ENCODE measurements at places on chromosomes 11 and 22. TPM values are rescaled to one million over a fixed set of nuclear protein-coding genes. Genes with fewer than 3 reads are reported as not detected.
A peak's percentile ranks its signal among the peaks of the same experiment; 100 is the strongest.

DNA sequence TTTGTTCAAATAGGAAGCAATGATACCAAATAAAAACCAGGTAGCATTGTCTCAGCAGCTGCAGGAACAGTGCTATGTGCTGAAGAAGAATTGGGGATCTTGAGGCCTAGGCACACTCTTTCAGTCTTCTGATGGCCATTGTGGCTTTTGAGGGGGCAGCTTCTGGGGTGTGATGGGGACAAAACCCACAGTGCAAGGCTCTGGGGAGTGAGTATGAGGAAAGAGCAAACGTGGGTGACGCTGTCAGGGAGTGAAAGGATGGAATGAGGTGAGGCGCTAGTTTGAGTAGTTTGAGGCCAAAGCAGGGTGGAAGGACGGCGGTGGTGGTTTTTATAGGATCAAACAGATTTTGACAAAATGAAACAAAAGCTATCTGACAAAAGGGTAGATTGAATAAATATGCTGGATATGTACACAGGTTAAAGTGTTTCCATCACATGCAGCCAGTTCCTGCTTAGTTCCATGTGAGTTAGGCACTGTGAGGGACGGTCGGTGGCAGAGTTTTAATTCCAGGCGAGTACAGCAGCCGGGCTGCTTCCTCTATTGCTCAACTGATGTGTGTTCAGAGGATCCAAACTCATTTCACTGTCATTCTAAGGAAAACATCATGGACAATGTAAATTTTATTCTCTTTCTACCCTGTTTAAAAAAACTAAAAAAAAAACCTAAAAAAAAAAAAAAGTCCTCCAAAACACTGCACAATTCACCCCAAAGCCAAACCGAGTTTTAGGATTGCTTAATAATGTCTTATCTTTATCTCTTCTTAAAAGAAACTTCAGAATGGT, 18.9 kb downstream of the ADAMTS15 start:
- H3K4me1 ChIP-seq = no peaks in the 10 kb centered on the region
- no peak for DNase-seq
- no peaks in the 10 kb centered on the region for H3K36me3 ChIP-seq
- no peak overlapping the region for H3K27ac ChIP-seq
- H3K4me3 ChIP-seq = no peak overlapping the region

- no peak for DNase-seq
- H3K36me3 ChIP-seq = no peaks in the 10 kb centered on the region
- H3K27ac ChIP-seq = no peak overlapping the region
Measured at GRCh38 chr11:66713746-66714480, 15.1 kb downstream of the SPTBN2 start.

DNA sequence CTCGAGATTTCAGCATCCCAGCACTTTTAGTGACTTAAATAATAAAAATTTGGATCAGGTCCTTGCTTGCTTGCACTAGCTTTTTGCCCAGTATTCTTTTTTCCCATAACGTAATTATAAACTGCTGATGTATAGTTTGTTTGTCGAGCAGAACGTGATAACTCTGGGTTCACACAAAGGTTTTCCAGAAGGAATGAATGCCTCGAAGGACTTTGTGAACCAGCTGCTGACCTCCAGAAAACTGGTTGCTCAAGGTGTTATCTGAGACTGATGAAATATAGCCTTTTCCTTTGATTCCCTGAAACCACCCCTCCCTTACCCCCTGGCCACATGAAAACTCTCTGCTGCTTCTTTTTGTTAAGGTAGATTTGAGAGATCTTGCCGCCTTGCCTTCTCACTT, 229.1 kb upstream of the CARD18 start:
- H3K36me3 ChIP-seq = no peaks in the 10 kb centered on the region
- H3K4me3 ChIP-seq = no peak overlapping the region
- H3K27ac ChIP-seq = no peak overlapping the region

- H3K27ac ChIP-seq = no peak overlapping the region
- H3K36me3 ChIP-seq = peaks cover 1% of the 10 kb centered on the region
- H3K27me3 ChIP-seq = no peaks in the 10 kb centered on the region
- peaks cover 46% of the 10 kb centered on the region for H3K4me1 ChIP-seq
Measured at GRCh38 chr11:61164606-61165424, 3.6 kb upstream of the VPS37C start.

DNA sequence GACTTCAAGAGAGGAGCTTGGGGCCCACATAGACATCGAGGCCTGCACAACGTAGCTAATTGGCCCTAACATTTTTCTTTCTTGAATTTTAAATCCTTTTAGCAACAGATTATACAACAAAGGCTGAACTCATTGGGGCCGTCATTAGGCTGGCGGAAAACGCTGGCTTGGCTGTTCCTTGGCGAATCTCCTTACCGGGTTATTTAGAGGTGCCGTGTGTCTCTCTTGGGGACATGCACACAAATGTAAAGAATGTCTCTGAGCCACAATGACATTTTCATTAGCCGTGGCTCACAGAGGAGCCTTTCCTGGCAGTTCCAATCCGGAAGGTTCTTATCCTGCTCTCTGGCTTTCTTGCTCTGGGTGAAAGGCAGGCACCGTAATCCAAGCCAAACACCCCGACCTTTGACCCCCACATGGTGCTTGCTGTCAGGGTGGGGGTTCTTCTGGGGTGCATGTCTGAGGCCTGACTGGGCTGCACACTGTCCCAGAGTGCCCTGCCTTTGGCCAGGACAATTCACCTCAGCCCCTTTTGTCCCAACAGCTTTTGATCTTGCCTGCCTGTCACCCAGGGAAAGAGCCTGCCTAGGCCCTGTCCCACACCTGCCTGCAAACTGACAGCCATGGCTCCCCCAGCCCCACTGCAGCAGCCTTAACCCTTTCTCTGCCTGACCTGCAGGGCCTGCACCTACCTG, 9.2 kb upstream of the FGF3 start:
- peaks cover 8% of the 10 kb centered on the region for H3K27me3 ChIP-seq
- no peaks in the 10 kb centered on the region for H3K4me1 ChIP-seq
- no peak for DNase-seq
- H3K27ac ChIP-seq = no peak overlapping the region
- no peaks in the 10 kb centered on the region for H3K36me3 ChIP-seq

E2F8 gene
- total RNA-seq = 46.5 TPM

GRCh38 chr11:100861212-100861611, 174.1 kb downstream of the ARHGAP42 start:
- no peak for DNase-seq
- no peak overlapping the region for H3K27ac ChIP-seq
- no peaks in the 10 kb centered on the region for H3K27me3 ChIP-seq

- peaks cover 3% of the 10 kb centered on the region for H3K27me3 ChIP-seq
- H3K4me3 ChIP-seq = no peak overlapping the region
- DNase-seq = no peak
- H3K36me3 ChIP-seq = no peaks in the 10 kb centered on the region
- no peak overlapping the region for H3K27ac ChIP-seq
Measured at GRCh38 chr11:128575961-128576350, 11.4 kb downstream of the ETS1 start.

DNA sequence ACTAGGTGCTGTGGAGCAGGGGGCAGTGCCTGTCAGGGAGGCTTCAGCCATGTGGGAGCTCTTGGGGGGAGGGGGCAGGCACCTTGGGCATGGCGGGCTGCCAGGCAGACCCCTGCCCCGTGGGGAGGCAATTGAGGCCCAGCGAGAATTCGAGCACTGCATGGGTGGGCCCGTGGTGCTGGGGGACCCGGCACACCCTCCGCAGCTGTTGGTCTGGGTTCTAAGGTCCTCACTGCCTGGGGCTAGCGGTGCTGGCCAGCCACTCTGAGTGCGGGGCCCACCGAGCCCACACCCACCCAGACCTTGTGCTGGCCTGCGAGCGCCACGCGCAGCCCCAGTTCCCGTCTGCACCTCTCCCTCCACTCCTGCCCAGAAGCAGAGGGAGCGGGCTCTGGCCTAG, 835.5 kb upstream of the CNTN5 start:
- no peaks in the 10 kb centered on the region for H3K27me3 ChIP-seq
- no peak overlapping the region for H3K4me3 ChIP-seq
- H3K27ac ChIP-seq = no peak overlapping the region
- H3K4me1 ChIP-seq = no peaks in the 10 kb centered on the region

DCUN1D5 gene
- 31.3 TPM for total RNA-seq

- H3K27me3 ChIP-seq = no peaks in the 10 kb centered on the region
- H3K4me3 ChIP-seq = no peak overlapping the region
- H3K27ac ChIP-seq = no peak overlapping the region
- DNase-seq = no peak
- H3K4me1 ChIP-seq = peaks cover under 1% of the 10 kb centered on the region
- no peaks in the 10 kb centered on the region for H3K36me3 ChIP-seq
Measured at GRCh38 chr11:2803186-2804091, 82.1 kb downstream of the CDKN1C start.

- H3K4me1 ChIP-seq = peaks cover 72% of the 10 kb centered on the region
- H3K4me3 ChIP-seq = peak overlapping the region; percentile 67
- DNase-seq = no peak
- peak overlapping the region; percentile 81 for H3K27ac ChIP-seq
Measured at GRCh38 chr11:13338019-13338426, 60.4 kb downstream of the BMAL1 start.

HOATZ gene
- 0.37 TPM for total RNA-seq

APOA5 gene
- total RNA-seq = not detected

OR52H1 gene
- not detected for total RNA-seq

DNA sequence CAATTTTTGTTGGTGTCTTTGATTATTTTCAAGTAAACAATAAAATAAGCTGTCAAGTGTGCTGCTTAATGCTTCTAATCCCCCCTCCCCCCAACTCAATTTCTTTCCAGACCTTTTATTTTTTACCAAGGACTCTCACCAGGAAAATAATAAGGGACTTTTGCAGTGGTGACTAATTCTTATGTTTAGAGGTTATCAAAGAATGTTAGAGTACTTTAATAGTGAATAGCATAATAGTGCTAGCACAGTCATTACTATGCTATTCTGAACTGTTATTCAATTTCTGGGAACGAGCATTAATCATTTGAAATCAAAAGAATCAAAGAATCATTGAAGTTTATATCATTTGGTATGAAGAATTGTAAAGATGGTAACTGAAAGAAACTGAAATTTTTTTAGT, 251.4 kb downstream of the DDX10 start:
- no peak overlapping the region for H3K27ac ChIP-seq
- DNase-seq = no peak
- H3K36me3 ChIP-seq = peaks cover 11% of the 10 kb centered on the region
- no peaks in the 10 kb centered on the region for H3K4me1 ChIP-seq
- no peak overlapping the region for H3K4me3 ChIP-seq

SLC37A2 gene
- total RNA-seq = 0.61 TPM

GRCh38 chr11:131659931-131660330, 289.5 kb downstream of the NTM start:
- H3K4me1 ChIP-seq = no peaks in the 10 kb centered on the region
- H3K4me3 ChIP-seq = no peak overlapping the region
- no peak for DNase-seq
- H3K27ac ChIP-seq = no peak overlapping the region

C22orf23 gene
- total RNA-seq = not detected

- no peaks in the 10 kb centered on the region for H3K27me3 ChIP-seq
- no peak overlapping the region for H3K4me3 ChIP-seq
- no peaks in the 10 kb centered on the region for H3K36me3 ChIP-seq
- DNase-seq = no peak
- H3K27ac ChIP-seq = no peak overlapping the region
Measured at GRCh38 chr11:105763594-105763993, 153.7 kb downstream of the GRIA4 start.

MS4A15 gene
- not detected for total RNA-seq
